ENCODE measurements at places on chromosomes 1 and 21. TPM values are rescaled to one million over a fixed set of nuclear protein-coding genes. Genes with fewer than 3 reads are reported as not detected.

DNA sequence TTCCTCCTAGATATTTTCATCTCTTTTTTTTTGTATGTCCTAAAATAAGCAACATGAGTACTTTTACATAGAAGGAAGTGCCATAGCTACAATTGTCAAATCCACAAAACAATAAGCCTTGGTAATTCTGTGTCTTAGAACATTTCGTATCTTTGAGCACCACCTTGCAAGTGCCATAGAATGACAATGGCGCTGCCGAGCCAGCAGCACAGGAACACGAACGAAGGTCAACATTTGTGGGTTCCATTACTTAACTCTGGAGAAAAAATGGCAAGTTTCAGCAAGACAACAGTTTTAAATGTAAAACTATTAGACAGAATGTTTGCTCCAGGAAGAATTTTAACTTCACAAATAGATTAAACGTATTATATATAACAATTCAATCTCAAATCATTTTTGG lies 222.1 kb downstream of the CHRM3 start:
- no peak for DNase-seq

DNA sequence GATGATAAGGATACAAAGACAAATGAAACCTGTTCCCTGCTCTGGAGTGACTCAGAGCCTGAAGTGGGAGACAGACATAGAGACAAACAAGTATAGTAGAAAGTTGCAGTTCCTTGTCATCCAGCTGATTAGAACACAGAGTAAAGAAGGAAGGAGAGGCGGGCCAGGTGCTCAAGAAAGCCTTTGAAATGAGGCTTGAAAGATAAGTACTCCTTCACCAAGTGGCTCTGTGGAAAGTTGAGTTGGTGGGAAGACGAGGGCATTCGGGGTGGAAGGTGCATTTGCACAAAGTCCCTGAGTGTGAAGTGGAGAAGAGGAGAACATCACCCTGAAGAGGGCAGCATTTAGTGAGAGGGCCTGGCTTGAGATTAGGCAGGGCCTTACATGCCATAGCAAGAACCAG lies 17.0 kb downstream of the MARK1 start:
- no peak for DNase-seq

GRCh38 chr1:19478322-19478721 lies 7.0 kb downstream of the CAPZB start:
- DNase-seq, result no peak

- DNase-seq, result no peak
Observed at GRCh38 chr1:27557596-27558340, 46.2 kb downstream of the AHDC1 start.

Gene EVI5
- 11.0 TPM for total RNA-seq

- DNase-seq, result peak; percentile 54
Observed at GRCh38 chr1:48093696-48094528, 96.7 kb upstream of the TRABD2B start.

Measured in activated T-helper 1 cell treated with anti-CD3 and anti-CD28 coated beads, Interleukin-12 subunit alpha, Interleukin-12 subunit beta, Interleukin-2, Interleukin-4 antibody, amounts not matched to agents 30 ng/mL and 10 ng/mL and 1 ng/mL, durations not matched to agents 14 hours and 24 hours and 36 hours (primary cell).